Hepatocyte (in vitro differentiated cells): ENCODE measurements at places on chromosomes 7 and 10. TPM values are rescaled to one million over a fixed set of nuclear protein-coding genes. Genes with fewer than 3 reads are reported as not detected.

- no peak for DNase-seq
Measured at GRCh38 chr7:84193747-84194146, 842 bp downstream of the SEMA3A start.

GRCh38 chr10:63055705-63056104 is 77.4 kb upstream of the NRBF2 start:
- DNase-seq: no peak

GRCh38 chr10:95711492-95711891 is 17.8 kb upstream of the TCTN3 start:
- DNase-seq: no peak

Gene SEMA3E
- 9.7 and 14.0 TPM in 2 replicates for total RNA-seq

Gene HABP2
- 102 and 109 TPM in 2 replicates for total RNA-seq
